ENCODE measurements at places on chromosomes 7 and 10.

GRCh38 chr7:7651479-7651878, 10.9 kb downstream of the UMAD1 start:
- no peak for DNase-seq

DNA sequence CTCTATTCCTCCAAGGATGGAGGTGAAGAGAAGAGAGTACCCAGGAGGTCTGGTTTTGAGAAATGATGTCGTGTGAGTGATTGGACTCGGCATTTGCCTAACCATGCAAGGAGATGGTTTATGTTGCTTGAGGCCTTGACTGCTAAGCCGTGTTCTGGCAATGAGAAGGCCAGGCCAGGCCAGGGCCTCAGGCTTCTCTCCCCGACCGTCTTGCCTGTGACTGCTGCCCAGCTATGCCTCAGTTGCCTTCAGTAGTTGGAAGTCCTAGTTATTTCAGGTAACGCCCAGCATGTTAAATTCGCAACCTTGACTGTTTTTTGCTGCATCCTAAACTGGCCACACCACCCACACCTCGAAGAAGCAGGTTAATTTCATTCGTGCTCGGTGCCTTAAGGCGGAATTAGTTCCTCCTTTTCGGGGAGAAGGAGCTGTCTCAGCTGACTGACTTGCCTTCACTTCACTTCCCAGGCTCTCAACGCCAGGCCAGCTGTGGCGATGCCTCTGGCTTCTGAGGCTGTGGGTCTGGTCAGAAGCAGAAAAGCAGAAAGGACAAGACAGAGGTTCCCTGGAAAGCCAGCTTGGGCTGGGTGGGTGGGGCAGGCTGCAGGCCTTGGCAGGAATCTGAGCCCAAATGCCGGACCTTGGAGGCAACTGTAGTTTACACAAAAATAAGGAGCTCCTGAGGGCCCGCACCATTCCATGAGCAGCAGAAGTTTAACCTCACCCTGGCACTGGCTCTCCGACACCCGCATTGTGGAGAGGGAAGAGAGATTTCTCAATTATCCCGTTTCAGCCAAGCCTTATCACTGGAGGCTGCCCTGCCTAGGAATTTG, 61.9 kb upstream of the SAMD8 start:
- no peak for DNase-seq

DNA sequence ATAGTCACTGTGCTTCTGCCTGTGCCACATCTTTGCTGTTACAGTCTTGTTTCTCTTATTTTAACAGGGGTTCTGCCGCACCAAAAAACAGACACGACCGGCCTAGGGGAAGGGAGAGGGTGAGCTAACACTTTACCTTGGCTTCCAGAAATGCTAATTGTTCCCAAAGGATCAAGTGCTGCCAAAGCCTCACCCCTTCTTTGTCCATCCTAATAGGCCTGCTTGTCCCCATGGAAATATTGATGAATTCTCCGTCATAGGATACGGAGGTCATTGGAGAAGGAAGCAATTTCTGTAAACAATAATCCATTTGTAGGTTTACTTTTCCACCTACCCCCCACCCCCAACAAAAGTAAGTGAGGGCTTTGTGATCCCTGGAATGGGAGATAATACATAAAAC, 567.3 kb downstream of the KCNMA1 start:
- DNase-seq: no peak

GRCh38 chr7:129238546-129238945, 13.7 kb downstream of the AHCYL2 start:
- DNase-seq: no peak

DNA sequence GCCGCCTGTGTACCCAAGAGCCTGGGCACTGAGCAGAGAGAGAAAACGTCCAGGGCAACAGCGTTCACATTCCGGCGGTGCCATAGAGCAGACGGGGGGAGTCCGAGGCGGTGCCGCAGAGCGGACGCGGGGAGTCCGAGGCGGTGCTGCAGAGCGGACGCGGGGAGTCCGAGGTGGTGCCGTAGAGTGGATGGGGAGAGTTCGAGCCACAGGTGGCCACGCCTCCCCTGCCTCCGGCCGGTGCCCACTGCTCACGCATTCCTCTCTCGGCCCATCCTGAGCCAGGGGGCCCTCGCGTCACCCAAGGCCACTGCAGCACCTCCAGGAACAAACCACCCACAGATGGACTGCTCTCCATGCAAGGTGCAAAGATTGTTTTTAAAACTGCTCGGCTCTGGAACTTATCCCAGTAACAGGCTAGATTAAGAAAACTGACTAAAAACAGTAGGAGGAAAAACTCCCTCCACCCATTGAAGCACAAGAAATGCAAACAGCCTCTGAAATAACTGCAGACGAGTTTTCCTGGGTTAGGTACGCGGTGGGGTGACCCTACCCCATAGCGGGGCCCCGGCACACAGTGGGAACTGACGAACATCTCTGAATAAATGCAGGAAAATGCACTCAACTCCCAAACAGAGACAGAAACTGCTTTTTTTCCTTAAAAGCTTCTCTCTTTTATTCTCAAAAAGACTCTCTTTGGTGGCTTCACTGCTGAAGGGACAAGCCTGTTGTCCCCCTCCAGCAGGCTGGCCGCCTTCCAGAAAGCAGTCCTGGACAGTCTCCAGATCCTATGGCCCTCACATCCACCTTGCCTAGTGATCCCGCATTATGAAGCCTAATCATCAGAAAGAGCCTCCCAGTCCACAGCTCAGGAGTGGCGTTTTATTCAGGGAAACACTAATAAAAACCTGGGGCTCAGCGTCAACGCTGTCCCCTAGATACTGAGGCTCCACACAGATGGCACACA, 55.9 kb downstream of the DIP2C start:
- DNase-seq: no peak

DNA sequence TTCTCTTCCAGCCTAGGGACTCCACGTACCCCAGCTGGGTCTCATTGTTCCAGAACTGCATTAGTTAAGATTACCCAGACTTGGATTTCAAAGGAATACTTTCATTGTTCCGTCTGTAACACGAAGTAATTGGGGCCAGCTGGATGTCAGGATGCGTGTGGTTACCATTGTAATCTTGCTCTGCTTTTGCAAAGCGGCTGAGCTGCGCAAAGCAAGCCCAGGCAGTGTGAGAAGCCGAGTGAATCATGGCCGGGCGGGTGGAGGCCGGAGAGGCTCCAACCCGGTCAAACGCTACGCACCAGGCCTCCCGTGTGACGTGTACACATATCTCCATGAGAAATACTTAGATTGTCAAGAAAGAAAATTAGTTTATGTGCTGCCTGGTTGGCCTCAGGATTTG, 21.0 kb downstream of the LRRC17 start:
- peak; percentile 97 for DNase-seq

DNA sequence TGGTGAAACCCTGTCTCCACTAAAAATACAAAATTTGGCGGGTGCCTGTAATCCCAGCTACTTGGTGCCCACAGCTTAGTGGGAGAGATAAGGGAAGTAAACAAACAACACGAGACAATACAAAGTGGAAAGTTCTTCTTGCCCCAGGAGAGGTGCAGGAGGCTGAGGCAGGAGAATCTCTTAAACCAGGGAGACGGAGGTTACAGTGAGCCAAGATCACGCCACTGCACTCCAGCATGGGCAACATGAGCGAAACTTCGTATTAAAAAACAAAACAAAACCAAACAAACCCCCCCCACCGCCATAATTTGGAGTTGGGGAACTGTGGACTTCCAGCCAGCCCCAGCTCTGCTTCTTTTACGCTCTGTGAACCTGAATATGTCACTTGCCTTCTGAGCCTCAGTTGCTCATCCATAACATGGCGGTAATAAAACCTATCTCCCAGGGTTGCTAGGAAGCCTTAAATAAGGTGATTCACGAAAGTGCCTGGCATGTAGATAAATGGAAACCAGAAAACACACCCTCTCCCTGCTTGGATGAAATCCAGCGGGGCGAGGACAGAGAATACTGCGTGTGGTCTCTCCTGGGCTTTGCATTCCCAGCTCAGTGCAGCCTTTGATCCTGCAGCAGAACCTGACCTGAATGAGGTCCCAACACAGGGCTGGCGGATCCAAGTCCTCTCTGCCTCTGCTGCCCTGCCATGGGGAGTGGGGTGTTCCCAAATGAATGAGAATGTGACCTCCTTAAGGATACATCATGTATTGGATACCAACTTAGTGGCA, 10.2 kb downstream of the MLXIPL start:
- DNase-seq: no peak

DNA sequence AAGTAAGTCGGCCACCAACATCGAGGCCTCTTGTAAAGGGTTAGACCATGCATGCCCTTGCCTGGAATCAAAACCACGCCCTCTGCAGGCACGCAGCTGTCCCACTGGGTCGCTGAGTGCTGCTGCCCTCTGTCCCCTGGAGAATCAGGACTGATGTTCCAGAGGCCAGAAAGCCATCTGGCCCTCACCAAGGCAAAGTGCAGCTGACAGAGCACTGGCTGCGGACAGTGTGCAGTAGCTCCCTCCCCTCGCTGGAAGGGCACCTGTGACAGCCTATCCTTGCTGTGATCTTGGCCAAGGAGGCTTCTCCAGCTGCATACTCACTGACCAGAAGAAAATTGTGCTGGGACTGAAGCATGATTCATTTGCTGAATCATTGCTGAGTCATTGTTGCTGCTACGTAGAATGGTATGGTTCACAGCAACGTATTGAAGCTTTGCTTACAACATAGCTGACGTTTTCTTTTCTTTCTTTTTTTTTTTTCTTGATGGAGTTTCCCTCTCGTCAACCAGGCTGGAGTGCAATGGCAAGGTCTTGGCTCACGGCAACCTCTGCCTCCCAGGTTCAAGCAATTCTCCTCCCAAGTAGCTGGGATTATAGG, 30.4 kb downstream of the DDC start:
- DNase-seq: peak; percentile 96

DNA sequence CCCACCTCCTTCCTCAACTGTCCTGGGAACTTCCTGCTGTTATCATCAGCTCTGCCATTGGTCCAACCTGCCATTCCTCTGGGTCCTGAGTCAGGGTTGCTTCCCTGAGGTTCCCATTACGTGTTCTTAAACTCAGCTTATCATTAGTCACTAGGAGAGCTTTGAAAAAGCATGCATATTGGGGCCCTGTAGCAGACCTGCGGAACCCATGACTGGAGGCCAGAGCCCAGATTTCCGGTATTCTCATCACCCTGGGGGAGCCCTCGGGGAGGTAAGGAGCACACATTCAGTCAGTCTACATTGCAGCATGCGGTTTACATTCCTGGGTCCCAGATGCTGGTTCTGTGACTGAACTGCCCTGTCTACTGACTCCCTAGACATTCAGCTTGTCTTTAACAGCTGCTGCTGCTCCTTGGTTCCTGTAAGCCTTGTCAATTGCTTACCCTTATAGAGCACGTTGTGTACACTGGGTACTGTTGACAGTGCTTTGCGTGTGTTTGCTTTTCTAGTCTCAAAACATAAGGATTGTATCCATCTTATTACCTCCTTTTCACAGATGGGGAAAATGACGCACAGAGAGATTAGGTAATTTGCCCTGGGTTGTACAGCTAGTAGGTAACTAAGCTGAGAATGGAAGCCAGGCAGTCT, 12.8 kb downstream of the CDHR3 start:
- peak; percentile 90 for DNase-seq

GRCh38 chr10:13184730-13185514, 23.6 kb downstream of the MCM10 start:
- DNase-seq: no peak

GRCh38 chr10:94224656-94225055, 138.1 kb downstream of the NOC3L start:
- DNase-seq: peak; percentile 61

GRCh38 chr7:131955679-131956078, 399.3 kb upstream of the PODXL start:
- DNase-seq: no peak

DNA sequence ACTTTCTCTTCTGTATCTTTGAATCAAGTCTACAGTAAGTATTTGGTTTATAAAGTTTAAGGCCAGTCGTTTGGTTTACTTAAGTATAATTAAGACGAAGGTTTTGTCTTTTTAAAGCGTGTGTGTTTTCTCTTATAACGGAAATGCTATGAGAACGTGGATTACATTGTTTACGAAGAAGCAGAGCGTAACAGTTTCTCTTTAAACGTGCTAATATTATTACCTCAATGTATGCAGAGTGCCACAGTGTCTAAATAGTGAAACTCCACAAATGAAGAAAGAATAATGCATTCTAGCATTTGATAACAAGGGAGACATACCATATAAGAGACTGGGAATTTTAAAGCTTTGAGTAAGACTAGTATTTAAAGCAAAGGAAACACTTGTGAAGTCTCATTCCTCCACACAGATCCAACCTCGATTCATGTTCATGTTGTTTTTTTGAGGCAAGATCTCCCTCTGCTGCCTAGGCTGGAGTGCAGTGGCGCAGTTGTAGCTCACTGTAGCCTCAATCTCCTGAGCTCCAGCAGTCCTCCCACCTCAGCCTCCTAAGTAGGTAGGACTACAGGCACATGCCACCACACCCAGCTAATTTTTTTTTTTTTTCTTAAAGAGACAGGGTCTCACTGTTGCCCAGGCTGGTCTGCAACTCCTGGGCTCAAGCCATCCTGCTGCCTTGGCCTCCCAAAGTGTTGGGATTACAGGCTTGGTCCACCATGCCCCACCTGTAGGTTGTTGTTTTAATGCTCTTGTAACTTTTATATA, 75.1 kb downstream of the ANKRD61 start:
- DNase-seq: peak; percentile 35

- DNase-seq: no peak
Measured at GRCh38 chr10:93854975-93855374, 38.8 kb upstream of the SLC35G1 start.

- peak; percentile 86 for DNase-seq
Measured at GRCh38 chr10:22655312-22655981, 58.9 kb downstream of the PIP4K2A start.

- peak; percentile 57 for DNase-seq
Measured at GRCh38 chr10:116287906-116288501, 15.0 kb upstream of the GFRA1 start.

GRCh38 chr10:14601872-14602725, 172.6 kb downstream of the FAM107B start:
- peak; percentile 83 for DNase-seq

- DNase-seq: no peak
Measured at GRCh38 chr10:32159264-32159663, 103.0 kb upstream of the KIF5B start.

- no peak for DNase-seq
Measured at GRCh38 chr7:32502728-32503127, 7.4 kb downstream of the AVL9 start.

- DNase-seq: no peak
Measured at GRCh38 chr10:129654461-129654860, 187.4 kb downstream of the MGMT start.

- peak; percentile 77 for DNase-seq
Measured at GRCh38 chr10:3623746-3624145, 161.3 kb downstream of the KLF6 start.

DNA sequence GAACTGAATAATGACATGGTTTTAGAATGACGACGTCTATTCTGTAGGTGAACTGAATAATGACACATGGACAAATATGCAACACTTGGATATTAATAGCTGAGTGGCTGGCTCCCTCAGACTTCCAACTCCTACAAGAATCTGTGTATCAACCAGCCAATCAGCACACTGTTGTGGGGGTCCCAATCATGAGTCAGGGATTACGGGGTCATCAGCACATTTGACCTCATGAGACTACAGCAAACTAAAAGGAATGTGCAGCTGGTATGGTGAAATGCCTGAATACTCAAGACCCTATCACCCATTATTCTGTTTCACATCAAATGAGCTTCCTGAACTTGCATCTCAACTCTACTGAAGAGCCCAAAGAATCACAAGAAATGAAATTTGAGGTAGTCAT, 192.5 kb downstream of the ANK3 start:
- no peak for DNase-seq

- peak; percentile 48 for DNase-seq
Measured at GRCh38 chr7:111098011-111098925, 7.3 kb downstream of the LRRN3 start.

Measured in fibroblast of skin of abdomen (primary cell).